ENCODE measurements at places on chromosomes 16 and 17.

DNA sequence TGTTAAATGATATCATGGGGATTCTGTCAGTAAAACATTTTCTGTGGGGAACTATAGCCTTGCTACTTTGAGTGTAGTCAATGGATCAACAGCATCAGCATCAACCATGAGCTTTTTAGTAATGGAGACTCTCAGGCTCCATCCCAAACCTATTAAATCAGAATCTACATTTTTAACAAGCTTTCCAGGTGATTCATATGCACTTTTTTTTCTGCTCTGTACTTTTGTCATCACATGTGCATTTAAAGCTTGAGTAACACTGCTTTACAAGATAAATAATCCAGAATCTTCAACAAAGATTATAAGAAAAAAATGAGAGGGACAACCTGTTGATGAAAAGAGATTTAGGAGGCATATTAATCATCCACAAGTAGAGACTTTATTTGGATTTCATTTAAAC is 23.5 kb downstream of the NUP93 start:
- no peak for DNase-seq

DNA sequence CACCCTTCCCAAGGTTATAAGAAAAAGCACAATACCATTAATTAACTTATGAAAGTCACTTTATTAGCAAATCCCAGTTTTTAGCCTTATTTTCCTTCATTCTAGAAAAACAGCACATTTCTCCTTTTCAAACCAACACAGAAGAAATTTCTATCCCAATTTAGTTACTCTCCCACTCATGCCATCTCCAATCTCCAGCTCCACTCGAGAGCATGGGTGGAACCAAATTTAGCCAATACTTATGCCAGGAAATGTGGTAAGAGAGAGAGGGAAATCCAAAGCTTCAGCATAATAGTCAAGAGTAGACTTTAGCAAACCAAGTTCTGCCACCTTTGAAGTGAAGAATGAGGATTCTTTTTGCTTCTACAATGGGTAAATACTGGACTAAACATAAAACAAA is 288.8 kb downstream of the KIF2B start:
- no peak for DNase-seq

- no peak for DNase-seq
Measured at GRCh38 chr16:1072526-1073261, at the start of gene SSTR5. Gene SSTR5 (plus strand): TSS chr16:1072747. CDS start chr16:1078869, 6,122 bp downstream.

GRCh38 chr17:21361020-21361809 is 14.9 kb upstream of the KCNJ12 start:
- DNase-seq = no peak

DNA sequence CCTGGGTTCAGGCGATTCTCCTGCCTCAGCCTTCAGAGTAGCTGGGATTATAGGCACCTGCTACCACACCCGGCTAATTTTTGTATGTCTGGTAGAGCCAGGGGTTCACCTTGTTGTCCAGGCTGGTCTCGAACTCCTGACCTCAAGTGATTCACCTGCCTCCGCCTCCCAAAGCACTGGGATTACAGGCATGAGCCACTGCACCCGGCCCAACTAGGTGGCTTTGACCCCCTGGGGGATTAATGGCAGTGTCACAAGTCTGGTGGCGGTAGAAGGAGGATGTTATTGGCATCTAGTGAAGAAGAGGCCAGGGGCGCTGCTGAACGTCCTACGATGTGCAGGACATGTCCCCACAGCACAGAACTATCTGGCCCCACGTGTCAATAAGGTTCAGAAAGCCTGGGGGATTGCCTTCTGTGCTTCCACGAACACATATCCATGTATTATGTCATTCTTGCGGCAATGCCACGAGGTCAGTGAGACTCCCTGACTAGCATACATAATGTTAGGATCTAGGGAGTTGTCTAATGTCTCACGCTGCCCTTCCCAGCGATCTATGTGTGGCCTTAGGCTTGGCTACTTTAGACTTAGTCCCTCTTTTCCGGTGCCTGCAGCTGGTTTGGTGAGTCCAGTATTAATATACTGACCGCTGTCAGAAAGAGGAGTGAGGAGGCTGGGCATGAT is 75.8 kb downstream of the ABCC6 start:
- DNase-seq = no peak

DNA sequence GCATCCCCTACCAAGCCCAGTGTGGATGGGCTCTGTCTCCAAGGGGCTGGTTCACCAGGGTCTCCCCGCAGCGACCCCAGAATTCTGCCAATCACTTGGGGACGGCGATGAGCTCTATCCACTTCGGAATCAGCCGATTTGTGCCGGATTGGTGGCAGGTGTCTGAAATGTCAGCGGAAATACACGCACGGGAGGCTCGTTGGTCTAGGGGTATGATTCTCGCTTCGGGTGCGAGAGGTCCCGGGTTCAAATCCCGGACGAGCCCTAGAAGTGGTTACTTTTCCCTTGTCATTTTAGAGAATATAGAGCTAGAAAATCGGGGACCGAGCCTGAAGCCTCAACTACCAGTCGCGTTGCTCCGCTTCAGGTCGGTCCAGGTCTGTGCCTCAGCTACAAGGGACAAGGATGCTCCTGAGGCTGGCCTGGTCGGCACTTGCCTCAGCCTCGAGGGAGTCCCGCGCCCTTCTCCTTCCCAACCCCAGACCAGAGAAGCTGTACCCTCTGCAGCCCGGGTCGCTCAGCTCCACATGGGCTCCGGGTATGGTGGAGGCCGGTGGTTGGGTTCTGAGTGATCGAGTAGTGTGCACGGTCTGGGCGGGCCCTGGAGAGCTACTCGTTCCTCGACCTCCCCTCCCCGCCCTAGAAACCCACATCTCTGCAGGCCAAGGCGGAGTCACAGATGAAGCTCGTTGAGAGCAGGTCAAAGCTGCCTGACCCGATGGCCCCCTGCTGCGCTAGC is 16.0 kb upstream of the OR1F1 start:
- peak; percentile 34 for DNase-seq

- no peak for DNase-seq
Measured at GRCh38 chr17:17129466-17129865, 76.7 kb downstream of the PLD6 start.

DNA sequence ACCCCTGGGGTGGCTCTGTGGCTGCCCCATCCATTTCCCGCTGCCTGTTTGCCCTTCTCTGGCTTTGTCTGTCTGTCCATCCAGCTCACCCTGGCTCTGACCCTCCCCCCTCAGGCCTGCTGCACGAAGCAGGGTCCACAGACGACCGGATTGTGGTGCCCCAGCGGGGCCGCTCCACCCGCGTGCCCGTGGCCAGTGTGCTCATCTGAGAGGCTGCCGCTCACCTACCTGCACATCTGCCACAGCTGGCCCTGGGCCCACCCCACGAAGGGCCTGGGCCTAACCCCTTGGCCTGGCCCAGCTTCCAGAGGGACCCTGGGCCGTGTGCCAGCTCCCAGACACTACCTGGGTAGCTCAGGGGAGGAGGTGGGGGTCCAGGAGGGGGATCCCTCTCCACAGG is 761 bp upstream of the LAT start:
- no peak for DNase-seq

DNA sequence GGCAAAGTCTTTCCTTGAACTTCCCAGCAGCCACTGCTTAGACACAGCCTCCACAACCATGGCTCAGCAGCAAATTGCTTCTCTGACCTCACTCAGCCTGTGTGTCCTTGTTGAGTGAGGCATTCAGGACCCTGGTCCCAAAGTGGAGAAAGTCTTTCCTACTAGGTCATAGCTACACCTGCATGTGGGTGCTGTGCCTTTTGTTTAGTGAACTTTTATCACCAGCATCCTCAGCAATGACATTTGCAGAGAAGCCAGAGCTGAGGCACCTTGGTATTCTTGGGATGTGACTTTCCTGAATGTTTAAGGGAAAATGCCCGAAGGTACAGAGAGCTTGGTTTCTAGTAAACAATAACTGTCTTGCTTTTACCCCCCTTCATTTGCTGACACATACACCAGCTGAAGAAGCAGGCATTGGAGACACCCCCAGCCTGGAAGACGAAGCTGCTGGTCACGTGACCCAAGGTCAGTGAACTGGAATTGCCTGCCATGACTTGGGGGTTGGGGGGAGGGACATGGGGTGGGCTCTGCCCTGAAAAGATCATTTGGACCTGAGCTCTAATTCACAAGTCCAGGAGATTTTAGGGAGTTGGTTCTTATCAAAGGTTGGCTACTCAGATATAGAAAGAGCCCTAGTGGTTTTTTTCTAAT is 20.9 kb upstream of the STH start:
- DNase-seq = no peak

DNA sequence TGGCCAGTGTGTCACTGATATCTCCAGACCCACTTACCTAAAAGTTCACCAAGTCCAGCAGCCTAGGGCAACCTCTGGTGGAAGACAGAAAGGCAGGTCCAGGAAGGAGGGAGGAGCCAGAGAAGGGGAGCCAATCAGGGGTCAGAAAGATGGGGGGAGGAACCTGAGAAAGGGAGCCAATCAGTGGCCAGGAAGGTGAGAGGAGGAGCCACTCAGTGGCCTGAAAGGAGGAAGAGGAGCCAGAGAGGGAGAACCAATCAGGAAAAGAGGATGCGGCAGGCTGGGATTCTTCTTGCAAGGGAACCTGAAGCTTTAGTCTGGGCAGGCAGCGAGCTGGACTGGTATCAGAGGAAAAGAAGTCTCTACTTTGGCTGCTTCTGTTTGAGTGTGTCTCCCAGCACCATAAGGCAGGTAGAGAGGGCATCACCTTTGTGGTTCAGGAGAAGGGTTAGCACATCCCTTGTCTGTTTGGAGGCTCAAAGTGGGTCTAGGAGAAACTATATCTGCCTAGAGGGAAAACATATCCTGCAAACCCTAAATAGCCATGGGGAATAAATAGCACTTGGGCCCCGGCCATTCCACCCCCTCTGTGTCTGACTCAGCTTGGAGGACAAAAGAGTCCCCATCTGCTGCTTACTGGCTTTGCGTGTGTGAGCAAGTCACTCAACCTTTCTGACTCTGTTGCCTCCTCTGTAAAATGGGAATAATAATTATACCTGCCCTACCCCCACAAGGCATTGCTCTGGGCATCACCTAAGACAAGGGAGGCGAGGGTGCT is 43.4 kb upstream of the CRHR1 start:
- no peak for DNase-seq

GRCh38 chr16:27473101-27473900 is 71.3 kb downstream of the IL21R start:
- DNase-seq = no peak

GRCh38 chr17:78337244-78338109 is 22.4 kb downstream of the SOCS3 start:
- no peak for DNase-seq

GRCh38 chr17:48620461-48621139 is 5.5 kb upstream of the HOXB8 start:
- DNase-seq = no peak

GRCh38 chr17:35129154-35129972 is 7.9 kb downstream of the FNDC8 start:
- no peak for DNase-seq

- no peak for DNase-seq
Measured at GRCh38 chr17:34981538-34982241, 1.4 kb downstream of the LIG3 start.

All from T-cell (primary cell).